A549 treated with AZD2906 at 1 μM for 4 hours (cell line): ENCODE measurements at places on chromosomes 12 and 14. TPM values are rescaled to one million over a fixed set of nuclear protein-coding genes. Genes with fewer than 3 reads are reported as not detected.

The CNIH1 gene
- 241 to 328 TPM (median 247 TPM) in 5 replicates for total RNA-seq

The PRB2 gene
- not detected in 5 replicates for total RNA-seq

The MUCL1 gene
- not detected in 5 replicates for total RNA-seq

The IL31 gene
- total RNA-seq, result not detected in 5 replicates

The LYZ gene
- 0.07 to 0.72 TPM (median 0.08 TPM) in 3 of 5 replicates, not detected in the others for total RNA-seq

The KIAA0586 gene
- 6.8 to 9.8 TPM (median 6.9 TPM) in 5 replicates for total RNA-seq
